GM20000 (cell line): ENCODE measurements at places on chromosomes 16 and 17.

DNA sequence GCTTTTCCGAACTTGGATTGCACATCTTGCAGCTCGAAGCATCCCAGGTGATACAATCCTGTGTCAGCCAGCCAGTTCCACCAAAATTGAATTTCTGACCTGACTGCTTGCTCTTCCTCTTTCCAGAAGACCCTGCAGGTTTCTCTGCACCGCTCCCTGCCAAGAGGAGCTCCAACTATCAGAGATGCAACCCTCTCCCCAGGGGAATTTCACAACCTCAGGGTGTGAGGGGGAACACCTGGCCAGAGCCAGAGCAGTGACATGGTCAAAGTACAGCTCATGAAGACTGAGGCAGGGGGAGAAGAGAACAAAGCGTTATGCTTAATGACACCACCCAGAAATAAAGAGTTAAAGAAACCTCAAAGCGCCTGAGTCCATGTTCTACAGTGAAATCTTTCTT lies 25.0 kb downstream of the ZNF423 start:
- DNase-seq, result no peak

DNA sequence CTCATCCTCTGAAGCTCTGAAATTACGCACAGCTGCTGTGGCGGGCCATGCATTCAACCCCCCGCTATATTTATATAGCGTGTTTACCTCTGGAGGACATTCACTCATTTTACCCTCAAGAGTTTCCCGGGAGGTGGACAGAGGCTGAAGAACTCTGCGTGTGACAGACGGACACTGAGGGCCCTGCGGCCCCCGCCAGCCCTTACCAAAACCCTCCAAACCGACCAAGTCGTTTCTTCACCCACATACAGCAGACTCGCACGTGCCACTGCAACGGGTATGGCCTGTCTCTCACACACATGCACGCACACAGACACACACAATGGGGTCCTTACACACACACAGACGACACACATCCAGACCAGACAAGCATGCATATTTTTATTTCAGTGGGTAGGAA lies 216.4 kb upstream of the FOXF1 start:
- no peak for DNase-seq

GRCh38 chr17:61645920-61646319 lies 54.9 kb upstream of the NACA2 start:
- DNase-seq, result no peak

GRCh38 chr17:8153525-8153956 lies 1.3 kb upstream of the PER1 start:
- no peak for DNase-seq

DNA sequence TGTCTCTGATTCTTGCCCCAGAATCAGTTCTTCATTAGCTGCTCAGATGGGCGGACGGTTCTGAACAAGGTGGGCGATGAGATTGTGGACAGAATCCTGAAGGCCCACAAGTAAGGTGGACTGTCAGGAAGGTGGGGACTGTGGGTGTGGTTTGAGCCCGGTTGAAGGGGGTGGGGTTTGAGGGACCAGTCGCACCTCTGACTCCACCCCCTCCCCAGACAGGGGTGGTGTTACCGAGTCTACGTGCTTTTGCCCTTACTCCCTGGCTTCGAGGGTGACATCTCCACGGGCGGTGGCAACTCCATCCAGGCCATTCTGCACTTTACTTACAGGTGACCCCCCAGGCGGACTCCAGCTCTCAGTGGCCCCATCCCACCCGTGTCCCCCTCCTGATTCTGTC lies 11.3 kb downstream of the PLD2 start:
- DNase-seq, result no peak
